ENCODE measurements at places on chromosomes 5 and 9.

GRCh38 chr5:85030316-85031084 is 645.8 kb upstream of the EDIL3 start:
- no peak for DNase-seq

DNA sequence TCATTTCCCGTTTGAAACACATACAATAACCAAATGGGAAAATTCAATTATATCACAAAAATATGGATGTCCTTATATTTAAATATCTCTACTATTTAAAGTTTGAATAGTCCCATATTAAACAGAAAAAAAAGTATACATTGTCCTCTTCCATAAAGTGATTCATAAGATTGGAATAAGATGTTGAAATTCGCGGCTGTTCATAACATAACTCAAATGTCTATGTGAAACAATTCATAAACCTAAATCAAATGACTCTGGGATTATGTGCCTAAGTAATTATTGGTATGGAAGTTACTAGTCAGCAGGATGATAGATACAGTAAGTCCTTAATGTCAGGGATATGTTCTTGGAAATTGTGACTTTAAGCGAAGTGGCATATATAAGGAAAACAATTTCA is 3.9 kb upstream of the EFNA5 start:
- DNase-seq = no peak

DNA sequence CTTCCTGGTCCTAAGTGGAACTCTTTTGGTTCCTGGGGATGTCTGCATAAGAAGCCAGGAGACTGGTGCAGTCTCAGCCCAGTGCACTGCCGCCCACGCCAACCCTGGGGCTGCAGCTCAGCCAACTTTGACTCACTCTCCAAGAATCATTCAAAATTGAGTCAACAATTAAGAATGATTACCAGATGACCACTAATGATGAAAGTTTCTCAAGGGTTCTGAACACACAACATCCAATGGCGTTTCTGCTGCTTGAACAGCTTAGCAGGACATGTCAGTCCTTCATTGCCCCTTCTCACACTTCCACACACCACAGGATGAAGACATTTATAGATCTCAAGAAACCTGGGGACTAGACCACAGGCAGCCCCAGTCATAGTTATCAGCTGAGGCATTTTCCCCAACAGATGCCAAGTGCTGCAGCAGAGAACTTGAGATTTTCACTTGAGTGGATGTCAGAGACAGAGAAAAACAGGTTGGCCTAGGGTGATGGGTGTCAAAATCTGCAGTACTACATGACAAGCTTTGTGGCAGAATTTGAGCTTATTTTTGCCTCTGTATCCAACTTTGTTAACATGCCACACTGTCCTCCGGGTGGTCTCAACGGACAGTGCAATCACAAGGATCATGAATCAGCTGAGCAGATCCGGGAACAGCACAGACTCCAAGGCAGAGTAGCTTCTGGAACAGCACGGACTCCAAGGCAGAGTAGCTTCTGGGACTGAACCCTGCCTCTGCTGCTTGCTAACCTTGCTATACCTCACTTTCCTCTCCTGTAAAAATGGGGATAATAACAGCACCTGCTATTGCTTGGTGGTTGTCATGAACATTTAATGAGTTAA is 356.1 kb downstream of the SPOCK1 start:
- no peak for DNase-seq

DNA sequence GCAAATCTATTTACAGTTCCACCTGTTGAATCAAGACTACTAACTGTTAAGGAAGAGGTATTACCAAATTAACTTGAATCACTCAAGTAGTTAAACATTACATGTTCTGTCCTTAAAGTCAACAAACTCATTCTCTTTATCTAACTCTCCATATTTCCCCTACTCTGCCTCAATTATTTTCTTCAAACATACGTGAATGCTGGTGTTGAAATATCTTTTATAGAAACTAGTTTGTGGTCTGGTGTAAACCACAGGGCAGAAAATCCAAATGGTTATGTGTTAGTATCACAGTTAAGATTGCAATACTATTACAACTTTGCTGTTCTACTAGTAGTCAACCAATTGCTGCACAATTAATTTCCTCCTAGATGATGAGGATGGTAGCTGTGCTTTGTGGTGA is 603.5 kb downstream of the KCTD16 start:
- DNase-seq = no peak

- no peak for DNase-seq
Measured at GRCh38 chr9:133779516-133780403, 41.6 kb upstream of the SARDH start.

Data from NCI-H82 (cell line).